ENCODE measurements at places on chromosomes 5 and 9.

DNA sequence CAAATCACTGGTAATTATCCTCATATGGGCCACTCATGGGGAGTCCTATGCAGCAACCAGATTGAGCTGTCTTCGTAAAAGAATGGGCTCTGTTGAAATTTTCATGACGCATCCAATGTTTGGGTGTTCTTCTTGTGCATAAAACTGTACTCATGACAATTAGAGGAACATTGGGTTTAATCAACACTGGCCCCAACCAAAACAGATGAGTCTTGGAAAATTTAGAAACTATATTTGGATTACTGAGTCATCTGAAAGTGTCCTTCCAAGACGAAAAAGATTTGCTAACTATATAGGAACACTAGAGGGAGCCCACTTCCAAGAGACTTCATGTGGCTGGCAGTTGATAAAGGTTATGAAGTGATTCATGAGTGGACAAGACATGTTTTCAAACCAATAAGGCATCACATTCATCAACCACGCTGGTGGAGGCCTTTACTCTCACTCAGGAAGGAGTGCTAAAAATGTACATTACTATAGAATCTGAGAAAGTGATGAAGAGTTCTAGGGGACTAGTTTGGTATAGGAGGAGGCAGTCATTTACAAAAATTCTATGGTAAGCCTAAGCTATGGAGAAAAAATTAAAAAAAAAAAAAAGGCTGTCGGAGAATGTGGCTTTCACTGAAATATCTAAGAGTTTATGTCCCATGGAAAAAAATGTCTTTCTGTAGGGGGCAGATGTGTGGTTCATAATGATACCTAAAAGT lies 313.5 kb downstream of the PRDM9 start:
- no peak for DNase-seq

DNA sequence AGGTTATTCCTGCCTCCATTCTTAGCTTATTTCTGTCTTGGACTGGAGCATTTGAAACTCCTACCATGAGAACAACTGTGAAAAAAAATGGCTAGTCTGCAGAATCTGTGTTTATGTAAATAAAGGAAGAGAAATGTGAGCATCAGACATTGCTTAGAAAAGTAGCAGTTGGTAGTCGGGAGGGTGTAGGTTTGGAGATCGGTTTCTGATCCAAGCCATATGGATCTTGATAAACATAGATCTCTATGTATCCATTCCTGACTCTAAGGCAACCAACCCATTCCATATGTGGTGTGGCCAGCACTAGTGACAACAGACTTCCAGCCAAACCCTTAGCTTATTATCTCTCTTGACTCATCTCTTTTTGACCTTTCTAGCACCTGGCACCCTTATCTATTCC lies 127.1 kb downstream of the NMUR2 start:
- DNase-seq: no peak

DNA sequence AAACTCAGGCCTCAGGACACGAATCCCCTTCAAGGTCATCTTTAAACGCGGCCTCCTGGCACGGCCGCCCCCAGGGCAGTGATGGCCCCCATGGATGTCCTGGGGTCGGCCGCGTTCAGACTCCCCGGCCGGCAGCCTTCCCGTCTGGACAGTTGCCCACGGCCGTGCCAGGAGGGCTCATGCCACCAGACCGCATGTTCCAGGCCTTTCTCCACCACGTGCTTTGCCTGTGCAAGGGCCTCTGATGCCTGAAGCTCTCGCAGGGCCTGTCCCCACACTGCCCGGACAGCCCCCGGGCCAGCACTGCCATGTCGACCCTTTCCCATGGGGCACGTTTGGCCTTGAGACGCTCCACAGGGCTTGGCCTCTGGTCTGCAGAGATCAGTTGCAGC lies 34.6 kb downstream of the SLC9A3 start:
- no peak for DNase-seq

GRCh38 chr5:141695627-141696215 lies 13.7 kb upstream of the ARAP3 start:
- DNase-seq: no peak
